ENCODE measurements at places on chromosomes 12 and 14.

DNA sequence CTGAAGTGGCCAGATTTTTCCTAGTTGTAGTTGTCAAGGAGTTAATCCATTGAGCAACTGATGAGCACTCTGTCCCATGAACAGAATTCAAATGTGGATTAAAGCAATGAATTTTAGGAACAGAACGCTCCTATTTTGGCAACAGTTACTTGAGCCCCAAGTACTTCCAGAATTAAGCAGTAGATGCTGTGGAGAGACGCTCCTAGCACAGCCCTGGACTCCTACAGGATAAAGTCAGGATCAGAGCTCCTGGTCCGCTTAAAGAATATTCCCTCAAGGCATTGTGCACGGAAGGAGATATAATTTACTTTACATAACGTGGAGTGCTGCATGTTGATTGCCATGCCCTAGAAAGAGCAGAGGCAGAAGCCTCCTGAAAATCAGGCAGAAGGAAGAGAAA lies 53.4 kb downstream of the FLRT2 start:
- no peak for DNase-seq

DNA sequence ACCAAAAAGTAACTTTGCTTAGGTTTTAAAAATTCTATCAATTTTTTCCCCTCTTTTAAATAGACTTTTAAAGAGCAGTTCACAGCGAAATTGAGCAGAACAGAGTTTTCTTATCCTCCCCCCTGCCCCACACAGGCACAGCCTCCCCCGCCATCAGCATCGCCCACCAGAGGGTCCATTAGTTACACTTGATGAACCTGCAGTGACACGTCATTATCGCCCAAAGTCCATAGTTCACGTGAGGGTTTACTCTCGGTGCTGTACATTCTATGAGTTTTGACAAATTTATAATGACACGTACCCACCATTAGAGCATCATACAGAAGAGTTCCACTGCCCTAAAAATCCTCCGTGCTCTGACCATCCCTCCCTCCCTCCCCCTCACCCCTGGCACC lies 58.4 kb downstream of the FZD10 start:
- no peak for DNase-seq

- no peak for DNase-seq
These were observed 601.8 kb upstream of the ATXN7L3B start for GRCh38 chr12:73935817-73936216.

DNA sequence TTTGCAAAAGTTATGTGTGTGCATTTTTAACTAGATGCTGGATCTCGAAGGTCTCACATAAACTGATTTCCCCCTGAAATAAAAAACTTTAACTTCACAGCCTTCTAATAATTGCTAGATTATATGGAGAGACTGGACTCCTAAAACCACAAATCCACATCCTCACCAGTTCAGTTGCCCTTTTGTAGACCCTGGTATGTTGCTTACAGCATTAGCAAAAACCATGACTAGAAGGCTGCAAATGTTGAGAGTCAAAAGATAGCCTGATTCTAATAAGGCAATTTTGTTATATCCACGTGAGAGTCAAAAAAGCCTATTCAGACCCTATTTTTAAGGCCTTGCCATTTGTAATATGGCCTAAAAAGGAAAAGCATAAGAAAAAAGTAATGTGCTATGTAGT lies 37.4 kb downstream of the RASSF8 start:
- no peak for DNase-seq

DNA sequence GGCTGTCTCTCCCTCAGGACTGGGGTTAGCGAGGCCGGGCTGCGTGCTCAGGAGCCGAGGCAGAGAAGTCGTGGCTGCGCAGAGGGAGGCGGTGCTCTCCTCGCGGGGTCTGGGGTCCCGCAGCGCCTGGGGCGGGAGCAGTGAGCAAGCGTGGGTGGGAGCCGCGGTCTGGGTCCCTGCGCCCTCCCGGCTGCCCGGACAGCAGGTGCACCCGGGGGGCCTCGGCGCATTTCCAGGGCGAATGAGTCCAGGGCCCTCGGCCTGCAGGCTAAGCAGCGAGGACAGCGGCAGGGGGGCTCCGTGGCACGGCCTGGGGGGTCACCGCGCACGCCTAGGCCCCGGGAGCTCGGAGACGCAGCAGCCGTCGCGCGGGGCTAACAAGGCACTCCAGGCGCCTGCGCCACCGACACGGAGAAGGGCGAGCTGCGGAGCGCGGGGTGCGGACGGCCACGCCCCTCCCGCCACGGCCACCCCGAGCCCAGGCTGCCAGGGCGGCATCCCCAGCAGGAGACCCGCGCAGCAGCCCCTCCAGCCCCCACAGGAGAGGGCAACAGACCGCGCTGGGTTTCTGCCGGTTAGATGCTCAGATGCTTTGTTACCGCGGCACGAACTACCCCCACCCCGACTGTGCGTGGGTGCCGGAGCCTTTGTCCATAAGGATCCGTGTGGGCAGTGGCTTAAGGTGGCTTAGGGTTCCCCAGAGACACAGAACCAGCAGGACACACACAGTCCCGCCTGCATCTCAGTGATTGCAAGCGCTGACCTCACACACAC lies 117.7 kb upstream of the C14orf180 start:
- DNase-seq: no peak

- DNase-seq: no peak
These were observed 86.3 kb upstream of the NID2 start for GRCh38 chr14:52154992-52155650.

- DNase-seq: no peak
These were observed 18.3 kb downstream of the KCTD10 start for GRCh38 chr12:109458771-109459208.

- DNase-seq: no peak
These were observed 12.5 kb downstream of the OTX2 start for GRCh38 chr14:56797569-56798446.

DNA sequence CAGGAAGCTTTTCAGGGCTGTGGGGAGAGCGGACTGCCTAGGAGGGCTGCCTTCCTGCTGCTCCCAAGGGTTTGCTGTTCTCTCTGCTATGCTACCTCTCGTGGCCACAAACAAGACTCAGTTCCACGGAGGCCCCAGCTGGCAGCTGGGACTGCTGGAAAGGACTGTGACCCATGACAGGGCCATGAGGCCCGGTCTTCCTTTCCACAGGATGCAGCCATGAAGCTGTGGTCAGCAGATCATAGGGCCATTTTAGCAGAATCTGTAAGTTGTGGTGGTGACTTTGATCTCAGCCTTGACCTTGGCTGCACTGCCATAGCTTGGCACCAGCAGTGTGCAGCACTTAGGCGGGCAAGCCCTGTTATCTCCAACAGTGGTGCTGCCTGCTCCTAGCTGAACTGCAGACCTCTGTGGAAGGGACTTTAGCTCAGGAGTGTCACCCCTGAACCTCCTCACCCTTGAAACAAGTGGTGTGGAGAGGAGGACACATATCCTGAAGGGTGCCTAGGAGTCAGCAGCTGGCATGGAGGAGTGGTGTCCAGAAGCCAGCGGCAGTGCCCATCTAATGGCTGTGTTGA lies 12.3 kb downstream of the KRT80 start:
- DNase-seq: no peak

GRCh38 chr14:76918782-76919394 lies 92.7 kb downstream of the LRRC74A start:
- no peak for DNase-seq

DNA sequence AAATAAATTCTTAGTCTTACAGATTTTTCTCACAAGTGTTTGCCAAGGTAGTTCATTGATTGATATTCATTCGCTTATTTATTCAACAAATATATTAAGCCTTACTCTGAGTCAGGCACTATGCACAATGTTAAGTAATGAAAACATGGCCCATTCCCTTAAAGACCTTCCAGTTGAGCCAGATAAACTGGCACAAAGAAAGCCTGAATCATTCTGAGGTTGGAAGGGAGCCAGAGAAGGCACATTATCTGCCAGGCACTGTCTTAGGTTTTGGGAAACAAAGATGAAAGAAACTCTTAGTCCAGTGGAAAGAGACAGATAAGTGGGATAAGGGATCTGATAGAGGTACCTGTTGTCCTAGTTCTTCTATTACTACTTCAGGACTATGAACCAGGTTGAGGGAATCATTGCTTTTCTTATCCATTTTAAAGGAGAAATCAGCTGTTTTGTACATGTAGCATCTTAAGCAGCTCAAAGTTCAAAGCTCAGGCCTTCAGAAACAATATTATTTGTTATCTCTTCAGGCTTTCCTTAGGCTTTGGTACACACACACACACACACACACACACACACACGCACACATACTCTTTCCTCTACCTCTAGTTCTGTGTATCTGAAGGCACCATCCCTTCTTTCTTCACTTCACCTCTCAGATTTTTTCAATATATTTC lies 27.0 kb downstream of the PDE6H start:
- no peak for DNase-seq

DNA sequence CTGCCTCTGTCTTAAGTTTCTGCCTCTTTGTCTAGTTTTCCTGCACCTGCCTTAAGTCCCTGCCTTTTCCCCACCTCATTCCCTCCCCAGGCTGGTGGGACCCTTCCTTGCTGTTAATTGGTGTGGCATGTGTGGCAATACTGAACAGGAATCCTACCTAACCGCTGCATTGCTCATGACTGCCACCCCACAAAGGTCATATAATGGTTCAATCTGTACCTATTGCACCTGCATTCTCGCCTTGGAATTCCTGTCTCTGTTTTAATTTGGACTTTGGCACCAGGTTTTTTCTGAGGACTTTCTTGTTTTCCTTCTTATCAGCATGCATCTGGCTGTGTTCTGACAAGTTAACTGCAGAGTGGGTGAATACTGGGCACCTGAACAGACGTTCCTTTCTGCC lies 966.2 kb upstream of the TMEM132C start:
- DNase-seq: no peak

DNA sequence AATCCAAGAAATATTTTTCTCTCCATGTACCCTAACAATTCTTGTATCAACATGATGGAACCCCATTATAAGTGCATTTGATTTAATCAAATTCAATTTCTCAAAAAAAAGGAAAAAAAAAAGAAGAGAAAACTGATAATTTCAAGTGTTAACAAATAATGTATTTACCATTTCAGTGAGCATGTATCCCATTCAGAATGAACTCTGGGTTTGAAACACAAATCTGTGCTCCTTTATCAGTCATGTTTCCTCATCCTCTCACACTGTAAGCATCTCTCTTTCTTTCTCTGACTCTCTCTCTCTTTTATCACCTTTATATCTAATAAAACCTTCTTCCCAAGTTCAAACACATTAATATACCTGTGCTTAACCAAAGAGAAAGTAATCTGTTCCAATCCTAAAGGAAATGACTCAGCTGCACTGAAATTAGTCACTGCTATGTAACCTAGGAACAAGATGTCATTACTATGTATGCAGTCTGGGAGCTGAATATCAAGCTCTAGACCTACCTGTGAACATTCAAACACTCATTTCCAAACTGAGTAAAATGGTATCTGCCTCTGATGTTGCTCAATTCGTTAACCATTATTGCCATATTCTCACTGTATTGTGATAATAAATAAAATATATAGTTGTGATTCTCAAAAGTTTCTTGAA lies 135.0 kb upstream of the LRIG3 start:
- no peak for DNase-seq

GRCh38 chr12:110224379-110225304 lies 56.4 kb upstream of the ATP2A2 start:
- no peak for DNase-seq

DNA sequence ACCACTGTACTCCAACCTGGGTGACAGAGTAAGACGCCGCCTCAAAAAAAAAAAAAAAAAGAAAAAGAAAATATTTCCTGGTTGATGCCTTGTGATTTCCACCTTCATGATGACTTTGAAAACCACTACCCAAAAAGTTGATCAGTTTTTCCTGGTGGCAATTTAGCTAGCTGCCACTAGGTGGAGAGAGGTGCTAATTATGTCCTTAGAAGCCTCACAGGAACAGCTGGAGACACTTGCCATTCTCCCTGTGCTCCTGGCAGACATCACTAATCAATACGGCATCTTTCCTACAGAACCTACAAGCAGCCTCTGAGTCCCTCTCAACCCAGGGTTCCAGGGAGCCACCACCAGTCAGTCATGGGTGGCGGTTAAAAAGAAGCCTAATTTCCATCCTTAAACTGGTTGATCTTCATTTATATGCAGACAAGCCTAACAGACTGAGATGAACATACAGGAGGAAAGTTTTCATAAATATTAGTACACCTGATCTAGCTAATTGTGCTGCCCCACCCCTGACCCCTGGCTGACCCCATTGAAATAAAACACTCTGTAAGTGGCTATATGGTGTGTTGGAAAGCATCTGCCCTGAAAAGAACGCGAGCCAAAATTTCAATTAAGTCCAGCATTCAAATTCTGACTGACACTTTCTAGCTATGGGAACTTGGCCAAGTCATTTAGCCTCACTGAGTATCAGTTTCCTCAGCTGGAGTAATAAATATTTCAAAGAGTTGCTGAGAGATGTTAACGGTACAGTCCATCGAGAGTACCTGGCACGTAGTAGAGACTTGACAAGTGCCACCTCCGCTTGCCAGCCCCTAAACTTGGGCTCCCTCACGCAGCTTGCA lies 6.2 kb upstream of the OAS1 start:
- DNase-seq: peak; percentile 32

DNA sequence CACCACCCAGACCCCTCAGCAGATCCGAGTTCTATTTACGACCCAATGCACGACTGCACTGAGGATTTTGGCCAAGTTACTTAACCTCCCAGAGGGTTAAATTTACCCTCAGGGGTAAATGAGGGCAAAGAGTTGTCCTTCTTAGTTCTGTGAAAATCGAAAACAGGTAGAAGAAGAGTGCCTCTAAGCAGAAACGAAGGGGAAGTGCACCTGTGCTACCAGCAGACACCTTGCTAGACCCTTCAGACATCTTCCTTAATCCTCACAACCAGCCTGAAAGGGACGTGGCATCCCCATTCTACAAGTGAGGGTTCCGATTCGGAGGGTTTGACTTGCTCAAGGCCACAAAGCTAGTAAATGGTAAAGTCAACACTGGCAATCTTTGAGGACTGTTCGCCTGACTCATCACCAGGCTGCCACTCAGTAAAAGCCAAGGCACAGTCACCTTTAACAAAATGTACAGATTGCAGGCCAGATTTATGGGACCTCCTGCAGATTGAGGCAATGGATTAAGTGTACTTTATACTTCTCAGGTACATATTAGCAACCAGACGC lies 1.6 kb downstream of the GSG1 start:
- peak; percentile 14 for DNase-seq

DNA sequence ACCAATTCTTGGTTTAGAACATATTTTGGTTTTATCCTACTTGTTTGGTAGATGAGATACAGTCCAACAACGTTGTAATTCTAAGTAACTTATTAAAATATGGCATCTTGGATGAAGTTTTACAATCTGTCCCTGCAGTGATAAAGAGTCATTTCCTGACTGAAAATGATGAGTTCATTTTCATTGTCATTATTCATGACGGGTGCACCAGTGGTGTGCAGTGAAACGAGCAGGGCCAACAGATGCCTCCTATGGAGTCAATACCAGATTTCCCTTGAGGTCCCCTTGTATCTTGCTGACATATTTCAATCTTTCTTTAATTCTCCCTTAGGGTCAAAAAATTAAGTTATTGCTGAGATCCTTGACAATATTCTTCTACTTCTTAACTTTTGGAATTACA lies 438.5 kb downstream of the LRIG3 start:
- no peak for DNase-seq

Measured in stimulated activated CD4-positive, alpha-beta T cell treated with anti-CD3 and anti-CD28 coated beads, Interleukin-2, amount 100 ng/mL, for 48 hours (primary cell).